ENCODE measurements at places on chromosomes 5 and 9.

DNA sequence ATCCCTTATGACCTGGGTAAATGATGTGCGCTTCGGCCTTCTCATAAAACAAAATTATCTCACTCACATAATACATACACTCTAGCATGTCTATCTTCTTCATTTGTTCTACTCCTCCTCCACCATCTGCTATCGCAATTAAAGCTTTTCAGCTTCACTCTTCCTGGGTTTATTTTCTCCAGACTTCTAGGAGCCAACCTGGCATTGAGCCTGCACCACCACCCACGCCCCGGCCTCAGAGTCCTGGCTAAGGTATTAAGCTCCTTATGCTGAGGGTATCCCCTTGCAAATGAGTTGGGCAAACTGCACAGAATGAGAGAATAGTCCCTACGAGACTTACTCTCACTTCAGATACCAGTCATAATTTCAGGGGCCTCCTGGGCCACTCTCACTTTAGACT, 236.1 kb upstream of the CDH12 start:
- no peak for DNase-seq

- DNase-seq = no peak
Measured at GRCh38 chr9:136010615-136011361, 49.6 kb upstream of the UBAC1 start.

DNA sequence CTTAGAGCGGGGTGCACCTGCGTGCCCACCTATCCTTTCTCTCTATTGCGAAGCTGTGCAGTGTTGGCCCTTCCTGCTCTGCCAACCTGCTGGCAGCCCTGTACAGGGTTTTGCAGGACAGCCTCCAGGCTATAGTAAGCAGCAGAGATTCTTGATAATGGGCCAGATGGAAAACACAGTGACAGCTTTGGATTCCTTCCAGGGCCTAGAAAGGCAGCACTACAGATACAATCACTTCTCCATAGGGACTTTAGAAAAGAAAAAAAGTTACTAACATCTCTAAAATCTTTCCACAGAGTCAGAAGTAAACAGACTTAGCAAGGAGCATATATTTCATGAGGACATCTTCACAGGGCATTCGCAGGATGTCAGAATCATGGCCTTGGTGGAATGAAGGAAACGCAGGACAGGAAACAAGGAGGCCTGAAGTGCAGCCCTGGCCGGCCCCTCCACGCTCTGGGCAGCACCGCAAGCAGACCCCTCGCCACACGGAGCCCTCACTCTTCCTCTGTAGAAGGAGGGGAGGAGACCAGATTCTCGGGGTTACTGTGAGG, 172.1 kb upstream of the GAS1 start:
- DNase-seq = no peak

- DNase-seq = no peak
Measured at GRCh38 chr5:38816083-38817030, 29.5 kb upstream of the OSMR start.

DNA sequence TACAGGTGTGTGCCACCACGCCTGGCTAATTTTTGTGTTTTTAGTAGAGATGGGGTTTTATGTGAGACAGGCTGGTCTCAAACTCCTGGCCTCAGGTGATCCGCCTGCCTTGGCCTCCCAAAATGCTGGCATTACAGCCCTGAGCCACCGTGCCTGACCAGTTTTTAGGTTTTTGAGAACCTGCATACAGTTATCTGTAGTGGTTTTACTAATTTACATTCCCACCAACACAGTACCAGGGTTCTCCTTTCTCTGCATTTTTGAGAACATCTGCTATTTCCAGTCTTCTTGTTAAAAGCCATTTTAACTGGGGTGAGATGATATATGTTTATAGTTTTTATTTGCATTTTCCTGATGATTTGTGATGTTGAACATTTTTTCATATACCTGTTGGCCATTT, 12.8 kb downstream of the DMXL1 start:
- no peak for DNase-seq

- no peak for DNase-seq
Measured at GRCh38 chr5:62314213-62314830, 8.3 kb downstream of the KIF2A start.

DNA sequence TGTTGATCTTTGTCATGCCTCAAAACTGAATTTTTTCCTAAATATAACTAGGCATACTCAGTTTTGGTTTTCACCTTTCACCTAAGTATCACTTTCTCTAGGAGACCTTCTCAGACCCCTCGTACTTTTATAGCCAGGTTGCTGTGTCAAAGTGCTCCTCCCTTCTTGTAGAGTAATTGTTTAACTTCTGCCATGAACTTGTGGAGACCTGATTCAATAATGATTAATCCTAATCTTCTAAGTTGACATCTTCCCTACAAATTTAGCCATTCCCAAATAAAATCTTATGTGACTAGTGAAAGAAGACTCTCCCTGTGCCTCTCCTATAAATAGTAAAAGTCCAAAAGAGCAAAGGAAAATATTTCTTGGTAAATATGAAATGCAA, 159.8 kb downstream of the SPATA31D1 start:
- DNase-seq = no peak

DNA sequence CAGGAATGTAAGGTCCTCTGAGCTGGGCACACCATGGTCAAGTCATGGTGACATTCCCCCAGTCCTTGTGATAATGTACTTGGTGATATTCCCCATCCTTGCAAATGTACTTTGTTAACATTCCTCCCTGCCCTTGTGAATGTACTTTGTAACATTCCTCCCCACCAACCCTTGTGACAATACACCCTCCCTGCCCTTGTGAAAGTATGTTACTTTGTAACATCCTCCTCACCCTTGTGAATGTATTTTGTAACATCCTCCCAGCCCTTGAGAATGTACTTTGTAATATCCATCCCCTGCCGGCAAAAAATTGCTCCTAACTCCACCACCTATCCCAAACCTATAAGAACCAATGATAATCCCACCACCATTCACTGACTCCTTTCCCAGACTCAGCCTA, 53.3 kb downstream of the RAPGEF6 start:
- DNase-seq = no peak

GRCh38 chr9:96644137-96644536, 11.0 kb downstream of the PRXL2C start:
- no peak for DNase-seq

- DNase-seq = no peak
Measured at GRCh38 chr9:134678666-134679443, 37.3 kb downstream of the COL5A1 start.

- peak; percentile 6 for DNase-seq
Measured at GRCh38 chr5:93304456-93305250, 276.4 kb downstream of the NR2F1-AS1 start.

DNA sequence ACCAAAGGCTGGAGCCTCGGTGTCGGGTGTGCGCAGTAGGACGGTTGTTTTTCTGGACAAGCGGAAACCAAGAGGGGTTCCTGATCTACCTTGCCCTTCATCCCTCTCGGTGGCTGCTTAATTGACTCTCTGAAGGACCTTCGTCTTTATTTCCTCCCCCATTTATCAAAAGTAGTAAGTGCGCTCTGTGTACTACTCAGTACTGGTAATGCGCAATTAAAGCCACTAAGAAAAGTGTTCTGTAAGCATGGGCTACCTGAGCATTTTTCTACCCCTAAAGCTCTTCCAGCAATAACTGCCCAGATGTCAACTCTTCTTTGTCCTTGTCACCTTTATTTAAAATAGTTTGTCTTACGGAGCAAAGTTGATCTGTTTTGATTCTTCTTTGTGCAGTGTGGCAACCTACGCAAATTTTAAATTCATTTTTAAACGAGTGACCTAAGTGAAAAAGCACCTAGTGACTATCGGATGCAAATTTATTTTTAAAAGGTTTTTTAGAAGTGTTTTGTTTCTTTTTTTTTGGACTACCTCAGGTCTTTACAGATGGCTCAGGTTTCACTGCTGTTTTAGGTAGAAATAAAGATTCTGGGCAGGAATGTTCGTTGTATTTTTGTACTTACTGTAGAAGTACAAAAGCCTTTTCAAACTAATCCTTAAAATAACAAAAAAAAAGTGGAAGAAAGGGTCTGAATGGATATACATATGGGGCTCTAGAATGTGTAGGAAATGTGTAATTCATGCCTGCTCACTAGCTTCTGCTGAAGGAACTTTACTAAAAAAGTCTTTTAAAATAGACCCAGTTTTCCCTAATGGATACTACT, 2.0 kb downstream of the JMY start:
- no peak for DNase-seq

GRCh38 chr9:98861781-98862504, 54.5 kb downstream of the GALNT12 start:
- no peak for DNase-seq

DNA sequence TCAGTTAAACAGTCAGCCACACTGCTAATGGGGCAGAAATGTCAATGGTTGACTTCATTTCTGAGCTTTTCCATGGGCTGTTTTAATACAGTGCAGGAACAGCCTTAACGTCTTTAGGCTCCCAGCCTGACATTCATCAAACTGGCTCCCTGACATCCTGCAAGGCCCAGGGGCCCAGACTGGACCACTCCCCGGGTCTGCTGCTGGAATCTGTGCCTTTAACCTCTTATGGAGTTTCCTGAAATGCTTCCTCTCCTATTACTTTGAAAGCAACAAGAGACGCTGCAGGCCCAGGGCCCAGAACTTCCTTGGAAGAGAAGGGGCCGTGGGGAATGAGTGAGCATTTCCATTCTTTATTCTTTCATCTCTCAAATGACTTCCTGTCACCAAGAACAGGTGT, 216.8 kb upstream of the PANK3 start:
- no peak for DNase-seq

DNA sequence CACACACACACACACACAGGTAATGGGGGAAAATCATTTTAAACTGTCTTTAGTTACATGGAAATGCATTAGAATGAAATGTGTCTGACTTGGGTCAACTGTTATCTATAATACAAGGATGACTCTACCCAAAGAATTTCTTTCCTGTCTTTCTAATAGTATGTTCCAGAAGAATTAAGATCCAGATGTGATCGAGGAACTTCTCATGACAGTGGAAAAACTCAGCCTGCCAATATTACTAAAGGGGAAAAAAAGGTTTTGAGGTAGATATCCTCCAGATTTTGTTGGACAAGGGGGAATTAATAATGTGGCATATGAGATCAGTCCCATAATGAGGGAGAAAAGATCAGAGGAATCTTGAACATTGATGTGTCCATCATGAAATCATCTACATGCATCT, 190.6 kb upstream of the MAP3K1 start:
- DNase-seq = no peak
